ENCODE measurements at places on chromosomes 7 and 10.

DNA sequence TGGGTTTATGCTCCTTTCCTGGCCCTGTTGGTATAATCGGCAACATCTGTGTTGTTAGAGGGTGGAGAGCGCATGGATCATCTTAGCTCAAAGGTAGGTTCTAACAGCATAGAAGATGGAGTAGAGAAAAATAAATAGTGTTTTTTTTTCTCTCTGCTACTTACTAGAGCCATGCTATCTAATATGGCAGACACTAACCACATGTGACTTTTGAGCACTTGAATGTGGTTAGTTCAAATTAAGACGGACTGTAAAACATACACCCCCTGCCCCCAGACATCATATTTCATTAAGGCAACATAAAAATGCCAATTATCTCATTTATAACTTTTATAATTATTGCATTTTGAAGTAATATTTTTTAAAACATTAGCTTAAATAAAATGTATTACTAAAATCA is 525.1 kb downstream of the KIF20B start:
- DNase-seq = peak; percentile 51

- DNase-seq = peak; percentile 74
These were observed 17.6 kb upstream of the IMPDH1 start for GRCh38 chr7:128427289-128427891.

- no peak for DNase-seq
These were observed 539.4 kb upstream of the MGMT start for GRCh38 chr10:128927497-128928161.

- DNase-seq = no peak
These were observed 35.5 kb downstream of the FKBP6 start for GRCh38 chr7:73363225-73364005.

DNA sequence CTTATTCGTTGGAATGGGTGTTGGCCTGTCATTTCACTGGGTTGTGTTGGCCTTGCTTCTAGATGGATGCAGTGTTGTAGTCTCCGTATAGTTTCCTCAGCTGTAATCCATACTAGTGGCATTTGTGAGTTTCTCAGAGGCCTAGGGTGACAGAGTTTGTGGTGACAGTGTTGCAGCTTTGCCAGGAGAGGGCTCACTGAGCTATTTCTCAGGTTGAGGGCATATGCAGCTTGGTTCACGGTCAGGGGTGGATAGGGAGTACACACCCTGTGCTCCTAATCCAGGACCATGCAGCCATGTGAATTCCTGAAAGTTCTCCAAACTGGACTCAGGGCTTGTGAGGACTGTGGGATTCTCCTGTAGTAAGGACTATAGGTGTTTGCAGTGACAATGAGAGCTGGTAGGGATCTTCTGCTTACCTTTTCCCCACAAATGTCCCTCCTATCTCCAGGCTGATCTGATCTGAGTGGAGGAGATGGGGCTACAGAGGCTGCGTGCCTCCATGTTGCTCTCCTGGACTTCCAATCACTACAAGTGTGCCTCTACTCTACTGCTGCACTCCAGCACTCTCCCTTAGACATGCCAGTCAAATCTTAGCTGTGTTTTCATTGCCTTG is 229.0 kb downstream of the STK31 start:
- DNase-seq = peak; percentile 27

- DNase-seq = peak; percentile 2
These were observed 157.1 kb downstream of the GATA3 start for GRCh38 chr10:8211631-8212030.

GRCh38 chr7:73850781-73851207 is 8.5 kb upstream of the METTL27 start:
- peak; percentile 80 for DNase-seq

GRCh38 chr7:132169730-132170129 is 406.5 kb downstream of the PLXNA4 start:
- DNase-seq = no peak

GRCh38 chr7:92133133-92133736 is 1.0 kb downstream of the CYP51A1 start:
- no peak for DNase-seq

DNA sequence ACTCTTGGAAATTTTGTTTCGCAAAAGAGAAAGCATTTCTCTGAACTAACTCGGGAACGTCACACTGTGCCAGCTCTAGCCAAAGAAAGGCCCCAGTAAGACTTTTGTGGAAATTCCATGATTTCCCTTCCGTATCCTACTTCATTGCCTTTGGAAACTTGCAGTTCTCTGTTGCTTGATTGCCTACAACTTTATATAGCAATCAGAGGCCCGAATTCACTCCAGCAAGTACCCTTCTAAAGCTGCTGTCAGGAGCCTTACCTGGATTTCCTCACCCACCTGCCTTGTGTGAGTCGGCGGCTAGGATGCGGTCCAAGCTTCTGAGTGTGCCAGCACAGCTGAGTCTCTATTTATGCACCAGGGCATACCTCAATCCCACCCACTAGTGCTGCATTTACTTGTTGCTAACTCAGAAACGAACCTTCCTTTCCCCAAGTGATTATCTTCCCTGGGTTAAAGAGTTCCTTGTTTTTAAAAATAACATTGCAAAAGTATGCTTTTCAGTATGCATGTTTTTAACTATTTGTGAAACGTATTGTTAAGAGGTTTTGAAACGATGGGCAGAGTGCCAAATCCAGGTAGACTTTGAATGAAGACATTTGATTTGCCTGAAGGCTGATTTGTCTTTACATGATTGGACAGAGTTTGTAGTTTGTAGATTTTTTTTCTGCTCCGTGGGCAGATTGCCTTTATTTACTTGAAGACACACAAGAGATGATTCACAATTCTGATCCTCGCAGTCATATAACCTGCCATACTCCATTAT is at the start of gene AGR2:
Gene AGR2 (minus strand): TSS at position 326 of the 766 bp plus-strand sequence. CDS start 3,203 bp downstream, outside the sequence.
- DNase-seq = no peak

- DNase-seq = no peak
These were observed 35.9 kb downstream of the TSPAN15 start for GRCh38 chr10:69486922-69487730.

DNA sequence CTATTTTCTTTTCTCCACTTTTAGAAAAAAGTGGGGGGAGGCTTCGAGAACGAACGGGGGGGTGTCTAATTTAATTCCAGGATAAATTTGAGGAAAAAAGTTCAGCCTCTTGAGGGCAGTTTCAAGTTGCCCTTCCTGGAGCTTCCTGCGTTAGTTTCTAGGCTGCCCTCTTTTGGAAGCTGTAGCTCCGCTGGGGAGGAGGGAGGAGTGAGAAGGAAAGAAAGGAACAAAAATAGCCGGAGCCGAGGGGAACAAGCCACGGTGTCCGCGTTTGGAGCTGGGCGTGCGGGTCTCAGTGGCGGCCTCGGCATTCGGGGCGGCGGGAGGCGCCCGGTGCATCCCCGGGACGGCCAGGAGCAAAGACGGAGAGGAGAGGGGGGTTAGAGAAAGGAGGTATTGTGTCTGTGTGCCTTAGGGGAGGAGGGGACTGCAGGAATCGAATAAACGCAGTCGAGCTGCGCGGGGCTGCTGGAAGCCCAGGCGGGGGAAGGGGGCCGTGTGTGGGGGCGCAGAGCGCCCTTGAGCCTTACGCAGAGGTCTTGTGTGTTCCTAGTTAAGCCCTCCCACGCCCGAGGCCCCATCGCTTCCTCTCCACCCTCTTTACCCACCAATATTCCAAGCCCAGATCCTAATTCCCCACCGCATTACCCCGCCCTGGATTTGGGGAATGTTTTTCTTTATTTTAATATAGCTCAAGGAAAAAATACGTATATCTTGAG is 2.0 kb upstream of the TNRC18 start:
- peak; percentile 85 for DNase-seq

- DNase-seq = no peak
These were observed 6.2 kb downstream of the PAOX start for GRCh38 chr10:133385214-133385613.

- peak; percentile 28 for DNase-seq
These were observed 142.8 kb downstream of the LSM5 start for GRCh38 chr7:32347244-32347828.

DNA sequence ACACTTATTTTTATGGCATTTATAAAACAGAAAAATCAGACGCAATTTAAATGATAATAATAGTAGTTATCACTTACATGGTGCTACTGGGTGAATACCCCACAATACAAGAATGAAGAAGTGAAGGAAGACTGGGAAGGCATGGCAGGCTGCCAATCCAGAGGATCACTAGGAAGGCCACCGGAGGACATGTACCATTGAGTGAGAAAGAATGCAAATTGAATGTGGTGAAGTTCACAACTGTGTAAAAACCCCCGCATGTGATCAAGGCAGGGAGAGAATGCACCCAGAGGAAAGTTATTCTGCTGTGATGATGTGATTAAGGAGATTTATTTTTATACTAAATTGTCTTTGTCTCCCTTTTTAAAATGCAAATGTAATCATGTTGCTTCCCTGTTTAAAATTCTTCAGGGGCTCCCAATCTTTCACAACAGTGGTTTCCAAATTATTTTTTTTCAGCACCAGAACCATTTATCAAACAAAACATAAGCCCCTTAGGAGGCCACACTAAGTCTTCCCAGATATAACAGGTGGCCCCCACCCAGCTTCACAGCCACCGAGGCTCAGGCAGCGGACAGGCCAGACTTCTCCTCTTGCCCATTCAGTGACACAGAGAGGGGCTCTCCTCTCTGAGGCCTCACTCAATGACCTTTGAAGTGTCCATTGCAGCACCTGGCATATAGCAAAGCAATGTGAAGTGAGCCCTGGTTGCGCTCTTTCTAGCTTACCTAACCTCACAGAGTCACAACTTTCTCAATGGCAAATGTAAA is 59.6 kb downstream of the FRMPD2 start:
- DNase-seq = no peak

- no peak for DNase-seq
These were observed 131.8 kb upstream of the TRIM24 start for GRCh38 chr7:138328215-138328614.

DNA sequence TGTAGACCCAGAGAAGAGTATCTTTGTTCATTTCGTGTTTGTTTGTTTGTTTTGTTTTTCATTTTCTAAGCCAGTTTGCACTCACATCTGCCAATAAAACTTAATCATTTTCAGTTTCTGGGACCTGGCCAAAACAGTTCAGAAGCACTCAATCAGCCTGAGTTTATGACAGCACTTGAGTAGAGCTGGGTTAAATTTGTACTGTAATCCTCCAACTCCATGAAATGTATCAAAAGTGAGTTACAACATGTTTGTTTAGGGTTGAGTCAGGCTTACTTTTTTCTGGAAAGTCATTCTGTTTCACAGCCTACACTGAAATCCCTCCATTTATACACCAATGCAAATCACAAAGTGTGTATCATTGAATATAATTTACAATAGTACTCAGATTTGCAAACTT is 91.9 kb downstream of the ZWINT start:
- DNase-seq = peak; percentile 25

DNA sequence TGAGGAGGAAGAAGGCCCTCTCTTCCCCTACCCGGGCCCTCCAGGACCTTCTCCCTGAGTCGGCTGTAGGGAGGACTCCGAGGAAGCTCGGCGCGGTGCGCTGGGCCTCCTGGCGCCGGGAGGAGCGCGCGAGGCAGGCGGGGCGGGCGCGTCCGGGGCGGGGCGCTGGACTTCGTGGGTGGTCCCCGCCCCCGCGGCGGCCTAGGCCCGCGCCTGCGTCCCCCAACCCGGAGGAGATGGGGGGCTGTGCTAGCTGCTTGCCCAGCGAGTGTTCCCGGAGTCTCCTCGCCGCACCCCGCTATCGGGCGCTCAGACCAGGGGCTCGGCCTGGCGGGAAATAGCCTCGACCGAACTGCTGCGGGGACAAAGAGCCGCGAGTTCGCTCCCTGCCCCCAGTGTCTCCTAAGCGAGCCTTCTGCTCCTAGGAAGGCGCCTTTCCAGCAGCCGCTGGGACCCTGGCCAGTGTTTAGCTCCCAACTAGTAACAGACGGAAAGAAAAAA is 19.2 kb upstream of the SMO start:
- no peak for DNase-seq

- DNase-seq = no peak
These were observed 45.5 kb downstream of the VOPP1 start for GRCh38 chr7:55526770-55527169.

DNA sequence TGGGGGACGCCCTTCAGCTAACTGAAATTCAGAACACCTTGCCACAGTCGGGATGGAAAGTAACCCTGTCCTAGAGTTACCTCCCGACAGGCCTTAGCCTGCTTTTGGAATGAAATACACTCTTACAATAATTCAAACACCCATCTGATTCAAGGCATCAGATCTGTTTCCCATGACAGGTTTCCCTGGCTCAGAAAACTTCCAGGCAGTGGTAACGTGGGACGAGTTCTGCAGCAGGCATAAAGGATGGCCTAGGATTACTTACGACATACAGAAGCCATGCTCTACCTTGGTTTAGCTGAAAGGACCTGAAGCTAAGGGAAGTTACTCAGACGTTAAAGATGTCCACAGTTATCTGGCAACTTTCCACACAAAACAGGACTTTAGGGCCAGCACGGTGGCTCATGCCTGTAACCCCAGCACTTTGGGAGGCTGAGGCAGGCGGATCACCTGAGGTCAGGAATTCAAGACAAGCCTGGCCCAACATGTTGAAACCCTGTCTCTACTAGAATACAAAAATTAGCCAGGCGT is 5.0 kb downstream of the PAXIP1 start:
- no peak for DNase-seq

DNA sequence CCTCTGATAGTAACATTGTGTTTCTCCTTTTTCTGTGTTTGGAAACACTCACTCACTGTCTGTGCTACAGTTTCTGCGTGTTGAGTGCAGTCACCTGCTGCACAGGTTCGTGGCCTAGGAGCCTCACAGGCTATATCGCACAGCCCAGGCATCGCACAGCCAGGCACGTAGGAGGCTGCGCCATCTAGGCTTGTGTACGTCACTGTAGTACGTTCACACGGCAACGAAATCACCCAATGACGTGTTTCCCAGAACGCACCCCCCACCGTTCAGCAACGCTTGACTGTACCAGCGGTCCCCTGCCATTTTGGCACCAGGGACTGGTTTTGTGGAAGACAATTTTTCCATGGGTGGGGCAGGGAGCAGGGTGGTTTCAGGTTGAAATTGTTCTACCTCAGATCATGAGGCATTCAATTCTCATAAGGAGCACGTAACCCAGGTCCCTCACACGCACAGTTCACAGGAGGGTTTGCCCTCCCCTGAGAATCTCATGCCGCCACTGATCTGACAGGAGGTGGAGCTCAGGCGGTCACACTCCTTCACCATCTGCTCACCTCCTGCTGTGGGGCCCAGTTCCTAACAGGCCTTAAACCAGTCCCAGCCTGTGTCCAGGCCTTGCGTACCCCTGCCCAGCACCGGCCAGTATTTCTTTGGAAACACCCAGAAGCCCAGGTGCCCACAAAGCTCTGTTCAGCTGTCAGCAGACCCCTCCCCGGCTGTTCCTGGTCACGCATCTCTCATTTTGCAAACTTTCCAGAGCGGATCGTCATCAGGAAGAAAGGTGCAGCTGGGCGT is 23.2 kb upstream of the PRKAR1B start:
- no peak for DNase-seq
